Activated T-cell treated with anti-CD3 and anti-CD28 coated beads, Interleukin-2, amount 50 U/mL, for 48 hours (primary cell): ENCODE measurements at places on chromosomes 13 and 19.
A peak's percentile ranks its signal among the peaks of the same experiment; 100 is the strongest.

DNA sequence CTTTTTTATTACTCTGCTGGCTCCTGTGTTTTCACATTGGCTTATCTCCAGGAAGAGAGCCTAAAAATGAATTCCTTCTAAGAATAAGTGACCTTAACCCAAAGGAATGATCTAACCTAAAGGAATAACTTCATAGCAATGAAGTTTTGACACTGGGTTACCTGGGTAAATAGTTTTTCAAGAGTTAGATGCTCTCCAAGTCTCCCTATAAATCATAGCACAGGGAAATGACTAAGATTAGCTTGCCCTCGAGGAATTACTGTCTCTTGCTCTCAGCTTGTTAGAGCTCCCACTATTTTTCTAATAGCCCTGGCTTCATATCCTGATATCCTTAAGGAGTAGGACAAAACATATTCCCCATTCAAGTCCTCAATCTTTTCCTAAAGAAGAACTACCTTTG is 66.3 kb downstream of the SPRY2 start:
- no peak for DNase-seq

GRCh38 chr13:110349239-110349638 is 42.2 kb downstream of the COL4A2 start:
- DNase-seq = no peak

- no peak for DNase-seq
Measured at GRCh38 chr19:48813123-48813913, 2.5 kb upstream of the BCAT2 start.

GRCh38 chr19:51375504-51376221 is 3.2 kb upstream of the NKG7 start:
- DNase-seq = peak; percentile 73

- DNase-seq = peak; percentile 55
Measured at GRCh38 chr19:13764821-13765394, 586 bp downstream of the MRI1 start.
